Spleen (tissue), 13 donors: ENCODE measurements at places on chromosomes 3 and 15. TPM values are rescaled to one million over a fixed set of nuclear protein-coding genes. Genes with fewer than 3 reads are reported as not detected.

DNA sequence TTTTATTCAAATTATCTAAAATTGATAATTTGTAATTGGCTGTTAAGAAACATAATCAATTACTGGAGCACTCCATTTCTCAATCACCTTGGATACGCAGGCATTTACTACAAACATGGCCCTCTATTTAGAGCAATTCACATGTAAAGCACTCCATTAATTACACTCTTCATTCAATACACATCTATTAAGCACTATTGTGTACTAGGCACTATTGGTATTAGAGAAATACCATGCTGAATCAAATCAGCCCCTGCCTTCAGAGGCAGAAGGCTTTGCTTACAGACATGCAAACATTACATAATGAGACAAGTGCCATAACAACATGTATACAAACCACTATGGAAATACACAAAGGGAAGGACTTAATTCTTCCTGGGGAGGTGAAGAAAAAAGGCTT, 69.1 kb downstream of the PEAK1 start:
- H3K36me3 ChIP-seq = no peaks in the 10 kb centered on the region
- H3K4me3 ChIP-seq = no peak overlapping the region
- H3K4me1 ChIP-seq = peaks cover 23% of the 10 kb centered on the region
- DNase-seq = no peak

DNA sequence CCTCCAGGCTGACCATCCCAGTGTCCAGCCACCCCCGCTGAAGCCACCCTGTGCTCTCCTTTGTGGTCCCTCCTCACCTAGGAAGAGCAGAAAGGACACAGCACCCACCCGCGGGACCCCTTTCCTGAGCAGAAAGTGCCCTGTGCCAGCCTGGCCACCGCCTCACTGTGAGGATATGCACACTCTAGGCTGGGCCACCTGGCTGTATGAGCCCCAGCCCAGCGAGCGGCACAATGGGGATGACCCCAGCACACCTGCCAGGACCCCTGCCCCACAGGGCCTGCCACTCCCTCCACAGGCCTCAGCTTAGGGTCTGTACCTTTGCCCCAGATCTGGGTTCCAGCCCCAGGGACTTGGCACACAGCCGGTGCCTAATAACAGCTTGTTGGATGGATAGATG, 47.9 kb upstream of the FURIN start:
- no peaks in the 10 kb centered on the region for H3K27me3 ChIP-seq
- DNase-seq = no peak
- no peaks in the 10 kb centered on the region for H3K36me3 ChIP-seq

DNA sequence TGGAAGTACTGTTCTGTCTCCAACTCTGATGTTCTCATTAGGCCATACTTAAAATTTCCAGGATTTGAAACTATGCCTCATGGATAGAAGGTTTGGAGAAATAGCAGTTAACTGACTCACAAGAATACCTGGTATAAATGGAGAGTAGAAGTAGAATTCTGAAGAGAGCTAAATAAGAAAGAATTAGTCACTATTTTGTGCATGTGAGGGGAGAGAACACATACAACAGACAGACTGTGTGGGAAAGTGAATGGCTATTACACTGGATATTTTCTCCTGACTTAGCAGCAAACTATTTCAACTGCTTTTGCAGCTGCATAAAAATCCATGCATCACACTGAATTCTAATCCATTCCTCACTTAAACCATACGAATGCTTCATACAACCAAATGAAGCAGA, 71.3 kb downstream of the C3orf70 start:
- no peak overlapping the region for H3K4me3 ChIP-seq
- no peak for DNase-seq
- no peaks in the 10 kb centered on the region for H3K27me3 ChIP-seq
- H3K4me1 ChIP-seq = no peaks in the 10 kb centered on the region

GRCh38 chr3:100871306-100871705, 121.9 kb downstream of the ABI3BP start:
- H3K4me3 ChIP-seq = no peak overlapping the region
- H3K27me3 ChIP-seq = no peaks in the 10 kb centered on the region
- no peaks in the 10 kb centered on the region for H3K4me1 ChIP-seq
- H3K36me3 ChIP-seq = no peaks in the 10 kb centered on the region

DNA sequence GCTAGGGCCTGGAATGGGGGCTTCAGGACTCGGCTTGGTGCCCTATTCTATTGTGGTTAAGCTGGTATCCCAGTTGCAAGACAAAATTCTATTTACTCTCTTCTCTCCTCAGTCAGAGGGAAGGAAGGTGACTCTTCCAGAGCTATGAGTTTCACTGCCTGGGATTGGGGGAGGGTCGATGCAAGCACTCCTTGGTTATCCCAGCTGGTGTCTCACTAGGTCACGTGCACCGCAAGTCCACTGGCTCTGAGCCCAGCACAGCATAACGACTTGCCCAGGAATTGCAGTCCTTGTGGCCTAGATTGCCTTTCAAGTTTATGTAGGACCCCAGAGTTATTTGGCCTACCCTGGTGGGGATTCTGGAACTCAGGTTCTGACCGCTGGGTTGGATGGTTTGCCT, 958.8 kb downstream of the IGSF11 start:
- no peaks in the 10 kb centered on the region for H3K4me1 ChIP-seq
- no peak for DNase-seq

- no peak for DNase-seq
- no peak overlapping the region for H3K27ac ChIP-seq
- H3K27me3 ChIP-seq = peaks cover 6% of the 10 kb centered on the region
- H3K36me3 ChIP-seq = no peaks in the 10 kb centered on the region
- H3K4me3 ChIP-seq = no peak overlapping the region
These were observed 23.6 kb upstream of the KIF23 start for GRCh38 chr15:69390575-69390974.

DNA sequence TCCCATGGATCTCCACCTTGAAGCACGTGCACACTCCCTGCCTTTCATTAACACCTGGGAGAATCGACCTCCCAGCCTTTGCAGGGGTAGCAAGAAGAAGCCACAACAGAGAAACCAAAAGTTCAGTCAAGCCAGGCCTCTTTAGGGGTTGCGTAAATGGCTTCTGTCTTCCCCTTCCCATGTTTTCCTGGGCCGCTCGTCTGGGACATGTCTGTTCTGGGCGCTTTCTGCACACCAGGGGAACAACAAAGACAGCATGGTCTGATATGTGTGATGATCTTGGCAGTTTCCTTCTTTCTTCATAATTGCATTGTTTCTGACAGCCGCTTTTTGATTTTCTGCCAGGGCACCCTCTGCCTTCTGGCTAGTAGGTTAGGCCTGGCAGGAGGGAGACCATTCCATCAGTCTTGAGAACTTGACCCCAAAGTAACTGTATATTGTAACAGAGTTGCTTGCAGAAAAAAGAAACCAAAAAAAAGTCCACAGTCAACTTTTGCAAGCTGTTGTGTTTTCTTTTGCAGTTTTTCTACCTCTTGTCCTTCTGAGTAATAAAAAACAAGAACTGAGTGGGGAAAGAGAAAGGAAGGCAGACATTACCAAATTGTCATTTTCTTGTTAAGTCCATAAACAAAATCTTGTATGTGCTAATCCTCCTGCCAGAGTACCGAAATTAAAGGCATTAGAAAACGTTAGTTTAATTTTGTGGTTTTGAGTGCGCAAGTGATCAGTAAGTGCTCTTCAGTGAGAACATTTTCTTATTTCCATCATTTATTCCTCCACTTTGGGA, 56.0 kb upstream of the FURIN start:
- H3K27ac ChIP-seq = peak overlapping the region; percentile 78
- no peak overlapping the region for H3K4me3 ChIP-seq
- H3K4me1 ChIP-seq = peaks cover 29% of the 10 kb centered on the region
- peaks cover 9% of the 10 kb centered on the region for H3K36me3 ChIP-seq
- no peak for DNase-seq

DNA sequence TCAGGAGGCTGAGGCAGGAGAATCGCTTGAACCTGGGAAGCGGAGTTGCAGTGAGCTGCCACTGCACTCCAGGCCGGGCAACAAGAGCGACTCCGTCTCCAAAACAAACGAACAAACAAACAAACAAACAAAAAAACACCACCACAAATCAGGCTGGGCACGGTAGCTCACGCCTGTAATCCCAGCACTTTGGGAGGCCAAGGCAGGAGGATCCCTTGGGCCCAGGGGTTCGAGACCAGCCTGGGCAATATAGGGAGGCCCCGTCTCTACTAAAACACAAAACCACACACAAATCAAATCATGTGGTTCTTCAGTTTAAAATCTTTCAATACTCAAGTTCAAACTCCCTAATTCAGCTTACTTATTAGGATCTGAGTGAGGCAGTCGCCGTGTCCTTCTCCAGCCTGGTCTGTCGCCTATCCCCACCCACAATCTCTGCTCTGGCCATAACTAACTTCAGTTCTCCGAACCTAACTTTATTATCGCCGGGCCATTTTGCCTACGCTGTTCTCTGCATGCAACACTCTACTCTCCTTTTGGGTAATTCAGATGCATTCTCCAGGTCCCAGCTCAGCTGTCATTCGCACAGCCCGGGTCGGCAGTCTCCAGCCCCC, 660 bp upstream of the RTF1 start:
- peaks cover 53% of the 10 kb centered on the region for H3K4me1 ChIP-seq
- H3K27ac ChIP-seq = peak overlapping the region; percentile 71
- no peaks in the 10 kb centered on the region for H3K36me3 ChIP-seq
- DNase-seq = no peak

DNA sequence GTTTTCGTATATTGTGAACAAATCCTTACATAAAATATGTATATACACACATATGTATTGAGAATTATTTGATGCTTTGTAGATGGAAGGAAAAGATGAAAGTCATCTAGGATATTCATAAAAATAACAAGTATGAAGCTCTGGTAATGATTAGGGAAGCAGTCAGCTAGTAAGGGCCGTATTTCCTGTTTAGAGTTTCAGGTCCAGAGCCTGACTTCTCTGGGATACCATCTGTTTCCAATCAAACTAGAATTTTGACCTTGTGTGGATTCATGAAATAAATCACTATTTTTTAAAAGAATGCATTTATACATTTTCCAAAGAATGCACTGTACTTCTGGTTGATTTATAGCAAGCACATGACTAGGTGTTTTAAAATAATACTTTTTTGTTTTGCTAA, 156.1 kb upstream of the CGNL1 start:
- H3K36me3 ChIP-seq = no peaks in the 10 kb centered on the region
- DNase-seq = no peak
- no peak overlapping the region for H3K4me3 ChIP-seq
- no peaks in the 10 kb centered on the region for H3K27me3 ChIP-seq
- H3K27ac ChIP-seq = no peak overlapping the region

DNA sequence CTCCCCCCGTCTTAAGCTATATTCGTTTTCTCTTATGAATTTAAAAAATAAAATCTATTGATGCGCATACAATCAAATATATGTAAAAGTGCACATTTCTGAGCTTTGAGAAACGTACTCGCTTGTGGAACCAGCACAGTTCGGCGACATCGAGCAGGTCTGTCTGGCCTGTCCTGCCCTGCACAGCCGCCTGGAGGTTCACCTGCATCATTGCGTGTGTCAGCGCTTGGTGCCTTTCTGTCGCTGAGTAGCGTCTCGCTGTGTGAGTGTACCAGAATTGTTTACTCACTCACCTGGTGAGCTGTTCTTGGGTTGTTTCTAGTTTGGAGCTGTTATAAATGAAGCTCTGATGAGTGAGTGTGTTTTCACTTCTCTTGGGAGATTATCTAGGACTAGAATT, 104.0 kb downstream of the VGLL4 start:
- no peak overlapping the region for H3K4me3 ChIP-seq
- H3K27ac ChIP-seq = no peak overlapping the region
- no peak for DNase-seq
- H3K27me3 ChIP-seq = no peaks in the 10 kb centered on the region
- H3K4me1 ChIP-seq = no peaks in the 10 kb centered on the region
- peaks cover 1% of the 10 kb centered on the region for H3K36me3 ChIP-seq

GRCh38 chr3:12948891-12949711, 107.7 kb upstream of the RPL32 start:
- no peak for DNase-seq
- peak overlapping the region; percentile 13 for H3K27ac ChIP-seq
- H3K4me1 ChIP-seq = peaks cover 99% of the 10 kb centered on the region
- no peaks in the 10 kb centered on the region for H3K27me3 ChIP-seq
- no peak overlapping the region for H3K4me3 ChIP-seq
- no peaks in the 10 kb centered on the region for H3K36me3 ChIP-seq

GRCh38 chr3:2061360-2061759, 37.3 kb upstream of the CNTN4 start:
- H3K27ac ChIP-seq = no peak overlapping the region
- no peaks in the 10 kb centered on the region for H3K27me3 ChIP-seq
- no peaks in the 10 kb centered on the region for H3K36me3 ChIP-seq
- no peak for DNase-seq
- H3K4me3 ChIP-seq = no peak overlapping the region

GRCh38 chr3:158463556-158463955, 107.4 kb upstream of the MLF1 start:
- no peak overlapping the region for H3K4me3 ChIP-seq
- H3K27me3 ChIP-seq = no peaks in the 10 kb centered on the region
- no peak overlapping the region for H3K27ac ChIP-seq
- no peak for DNase-seq

- no peaks in the 10 kb centered on the region for H3K4me1 ChIP-seq
- H3K27me3 ChIP-seq = no peaks in the 10 kb centered on the region
- H3K36me3 ChIP-seq = no peaks in the 10 kb centered on the region
- DNase-seq = no peak
- H3K27ac ChIP-seq = no peak overlapping the region
These were observed 14.5 kb upstream of the CFAP20DC start for GRCh38 chr3:59064276-59064675.

- DNase-seq = peak; percentile 65
- no peaks in the 10 kb centered on the region for H3K27me3 ChIP-seq
- peaks cover 54% of the 10 kb centered on the region for H3K36me3 ChIP-seq
- peaks cover 6% of the 10 kb centered on the region for H3K4me1 ChIP-seq
- no peak overlapping the region for H3K27ac ChIP-seq
These were observed 18.2 kb upstream of the SKOR1 start for GRCh38 chr15:67807141-67807540.

GRCh38 chr15:73110201-73110600, 57.9 kb downstream of the NEO1 start:
- no peaks in the 10 kb centered on the region for H3K27me3 ChIP-seq
- no peak for DNase-seq
- no peaks in the 10 kb centered on the region for H3K36me3 ChIP-seq
- H3K4me1 ChIP-seq = no peaks in the 10 kb centered on the region
- no peak overlapping the region for H3K4me3 ChIP-seq

DNA sequence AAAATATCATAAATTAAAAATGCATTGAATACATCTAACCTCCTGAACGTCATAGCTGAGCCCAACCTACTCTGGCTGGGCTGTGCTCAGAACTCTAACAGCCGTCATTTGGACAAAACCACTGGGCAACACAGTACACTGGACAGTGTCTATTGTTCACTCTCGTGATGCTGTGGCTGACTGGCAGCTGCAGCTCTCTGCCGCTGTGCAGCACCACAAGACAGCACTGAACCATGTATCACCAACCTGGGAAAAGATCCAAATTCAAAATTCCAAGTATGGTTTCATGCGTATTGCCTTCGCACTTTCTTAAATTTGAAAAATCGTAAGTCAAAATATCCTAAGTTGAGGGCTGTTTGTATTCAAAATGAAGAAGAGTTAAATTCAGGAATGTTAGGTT, 145.1 kb upstream of the CNTN4 start:
- no peaks in the 10 kb centered on the region for H3K27me3 ChIP-seq
- H3K4me1 ChIP-seq = no peaks in the 10 kb centered on the region
- no peak overlapping the region for H3K27ac ChIP-seq
- H3K4me3 ChIP-seq = no peak overlapping the region
- DNase-seq = no peak
- no peaks in the 10 kb centered on the region for H3K36me3 ChIP-seq

GRCh38 chr3:146884296-146884695, 279.1 kb upstream of the PLSCR5 start:
- H3K27me3 ChIP-seq = no peaks in the 10 kb centered on the region
- H3K27ac ChIP-seq = no peak overlapping the region
- H3K4me1 ChIP-seq = no peaks in the 10 kb centered on the region
- H3K36me3 ChIP-seq = no peaks in the 10 kb centered on the region
- no peak for DNase-seq
- no peak overlapping the region for H3K4me3 ChIP-seq

The EFL1 gene
- total RNA-seq = 15.7 TPM

The ITIH3 gene
- 13.7 TPM for total RNA-seq

The SKIC8 gene
- 39.9 TPM for total RNA-seq

The PYGO1 gene
- total RNA-seq = 1.5 TPM
